Frontal cortex (tissue), 4 donors: ENCODE measurements at places on chromosomes 5 and 9. TPM values are rescaled to one million over a fixed set of nuclear protein-coding genes. Genes with fewer than 3 reads are reported as not detected.
A peak's percentile ranks its signal among the peaks of the same experiment; 100 is the strongest.

GTF3C5 gene
- 31.0 TPM for total RNA-seq

SLC36A2 gene
- total RNA-seq, result not detected

ARID3C gene
- total RNA-seq, result 0.82 TPM

LIX1 gene
- 7.3 TPM for total RNA-seq

GRCh38 chr9:131892162-131892707 lies 152.4 kb upstream of the RAPGEF1 start:
- no peak for DNase-seq

DNA sequence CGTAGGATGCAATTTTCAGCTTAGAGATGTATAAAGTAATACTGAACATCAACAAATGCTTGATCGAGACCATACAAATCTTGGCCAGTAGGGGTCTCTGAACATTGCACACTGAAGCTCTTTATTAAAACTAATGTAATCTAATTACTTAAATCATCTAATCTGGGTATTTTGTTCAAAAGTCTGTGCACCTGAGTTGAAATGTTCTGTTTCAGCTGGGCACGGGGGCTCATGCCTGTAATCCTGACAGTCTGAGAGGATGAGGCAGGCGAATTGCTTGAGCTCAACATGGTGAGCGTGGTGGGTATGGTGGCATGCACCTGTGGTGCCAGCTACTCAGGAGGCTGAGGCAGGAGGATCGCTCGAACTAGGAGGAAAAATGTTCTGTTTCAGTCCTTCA lies 41.0 kb downstream of the ESM1 start:
- DNase-seq, result peak; percentile 5

GRCh38 chr9:77156646-77157371 lies 20.5 kb upstream of the VPS13A start:
- no peak for DNase-seq

DNA sequence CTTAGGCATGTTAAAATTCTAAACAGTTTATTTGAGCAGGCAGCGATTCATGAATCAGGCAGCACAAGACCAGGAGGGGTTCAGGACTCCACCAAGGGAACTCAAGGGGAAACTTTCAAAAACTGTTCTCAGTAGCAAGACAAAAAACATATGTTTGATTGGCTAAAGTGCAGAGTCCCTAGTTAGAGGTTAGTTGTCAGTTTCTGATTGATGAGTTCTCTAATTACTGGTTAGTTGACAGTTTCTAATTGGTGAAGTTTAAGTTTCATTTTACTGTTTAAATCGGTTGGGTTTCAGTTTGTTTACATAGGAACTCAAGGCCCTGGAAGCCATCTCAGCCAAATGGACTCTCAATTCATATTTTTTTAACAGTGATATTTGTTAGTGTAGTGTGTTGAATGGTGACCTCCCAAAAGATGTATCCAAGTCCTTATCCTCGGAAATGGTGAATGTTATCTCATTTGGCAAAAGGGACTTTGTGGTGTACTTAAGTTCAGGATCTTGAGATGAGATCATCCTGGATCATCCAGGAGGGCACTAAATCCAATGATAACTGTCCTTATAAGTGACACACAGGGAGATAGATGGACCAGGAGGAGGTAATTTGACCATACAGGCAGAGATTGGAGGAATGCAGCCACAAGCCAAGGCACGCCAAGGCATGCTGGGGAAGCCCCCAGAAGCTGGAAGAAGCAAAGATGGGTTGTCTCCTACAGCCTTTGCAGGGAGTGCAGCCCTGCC lies 219.2 kb upstream of the RAI14 start:
- no peak for DNase-seq

GRCh38 chr9:88370346-88370745 lies 17.9 kb upstream of the SPIN1 start:
- DNase-seq, result no peak

- no peak for DNase-seq
Observed at GRCh38 chr5:50763351-50763750, 96.9 kb downstream of the PARP8 start.

- no peak for DNase-seq
Observed at GRCh38 chr5:102119252-102119651, 176.8 kb downstream of the SLCO4C1 start.

- DNase-seq, result no peak
Observed at GRCh38 chr9:106878934-106879333, 16.0 kb downstream of the ZNF462 start.

- DNase-seq, result no peak
Observed at GRCh38 chr5:60585618-60586017, 114.3 kb downstream of the DEPDC1B start.
